ENCODE measurements at places on chromosomes 11 and 22. TPM values are rescaled to one million over a fixed set of nuclear protein-coding genes. Genes with fewer than 3 reads are reported as not detected.

MEN1 gene
- polyA plus RNA-seq = 36.6 TPM

SLC17A6 gene
- not detected for polyA plus RNA-seq

RIMBP3C gene
- 0.20 TPM for polyA plus RNA-seq

SEC14L6 gene
- 11.4 TPM for polyA plus RNA-seq

SAA2 gene
- not detected for polyA plus RNA-seq

MS4A7 gene
- 5.7 TPM for polyA plus RNA-seq

CARNS1 gene
- polyA plus RNA-seq = 4.4 TPM

CRYBB3 gene
- polyA plus RNA-seq = 0.27 TPM

CDC42BPG gene
- 5.4 TPM for polyA plus RNA-seq

SORL1 gene
- 41.9 TPM for polyA plus RNA-seq

MRGPRF gene
- 18.9 TPM for polyA plus RNA-seq

DENND5A gene
- 101 TPM for polyA plus RNA-seq

OR9I1 gene
- not detected for polyA plus RNA-seq

IL10RA gene
- 2.1 TPM for polyA plus RNA-seq

CYP2D6 gene
- 6.2 TPM for polyA plus RNA-seq

OR4D9 gene
- 0.07 TPM for polyA plus RNA-seq

C11orf86 gene
- polyA plus RNA-seq = not detected

B3GAT1 gene
- polyA plus RNA-seq = 4.8 TPM

SHANK2 gene
- 34.8 TPM for polyA plus RNA-seq

POU2F3 gene
- 0.32 TPM for polyA plus RNA-seq

LMNTD2 gene
- polyA plus RNA-seq = 2.5 TPM

PHLDA2 gene
- not detected for polyA plus RNA-seq

AIFM3 gene
- 0.68 TPM for polyA plus RNA-seq

THYN1 gene
- 74.7 TPM for polyA plus RNA-seq

CTSW gene
- 1.4 TPM for polyA plus RNA-seq
